ENCODE measurements at places on chromosomes 7 and 10.
A peak's percentile ranks its signal among the peaks of the same experiment; 100 is the strongest.

DNA sequence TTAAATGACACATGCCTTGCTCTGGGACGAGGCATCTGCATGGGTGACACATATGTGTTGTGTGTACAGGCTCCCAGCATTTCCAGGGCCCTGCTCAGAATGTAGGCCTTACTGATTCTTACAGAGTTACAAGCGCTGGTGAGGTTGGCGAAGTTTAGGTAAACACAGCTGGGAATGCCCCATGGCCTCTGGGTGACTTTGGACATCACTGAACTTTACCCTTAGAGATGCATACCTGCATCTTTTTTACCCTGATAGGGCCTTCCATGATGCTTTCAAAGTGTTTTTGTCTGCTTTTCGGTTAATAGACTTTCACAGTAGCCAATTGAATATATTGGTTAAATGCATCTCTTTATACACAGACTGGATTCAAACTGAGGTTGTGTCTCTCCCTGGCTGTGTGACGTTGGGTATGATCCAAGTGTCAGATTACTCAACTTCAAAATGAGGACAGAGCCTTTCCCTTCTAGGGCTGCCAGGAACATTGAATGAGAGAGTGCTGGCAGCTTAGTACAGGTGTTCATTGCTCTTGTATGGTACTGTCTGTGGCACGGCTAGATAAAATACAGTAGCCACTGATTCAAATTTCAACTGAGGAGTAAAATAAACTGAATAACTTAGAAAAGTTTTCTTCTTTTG is 29.5 kb downstream of the EGFR start:
- DNase-seq, result no peak

DNA sequence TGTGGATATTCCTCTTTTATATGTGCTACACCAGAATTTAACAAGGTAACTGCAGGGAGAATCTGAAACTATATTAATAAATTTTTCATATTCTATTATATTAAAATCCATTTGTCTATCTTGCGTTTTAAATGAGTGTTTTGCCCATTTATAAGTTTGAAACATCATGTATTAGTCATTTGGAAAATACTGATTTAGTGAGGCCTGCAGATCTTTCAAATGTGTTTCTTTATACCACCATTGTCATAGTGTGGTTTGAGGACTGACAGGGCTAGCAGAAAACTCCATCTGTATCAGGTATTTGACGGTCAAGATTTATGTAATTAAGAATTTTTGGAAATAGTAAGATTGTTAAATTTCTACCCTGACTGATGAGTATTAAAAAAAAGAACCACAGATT is 29.3 kb downstream of the MAPK8 start:
- no peak for DNase-seq

GRCh38 chr10:75978213-75978612 is 546.8 kb downstream of the LRMDA start:
- DNase-seq, result no peak

DNA sequence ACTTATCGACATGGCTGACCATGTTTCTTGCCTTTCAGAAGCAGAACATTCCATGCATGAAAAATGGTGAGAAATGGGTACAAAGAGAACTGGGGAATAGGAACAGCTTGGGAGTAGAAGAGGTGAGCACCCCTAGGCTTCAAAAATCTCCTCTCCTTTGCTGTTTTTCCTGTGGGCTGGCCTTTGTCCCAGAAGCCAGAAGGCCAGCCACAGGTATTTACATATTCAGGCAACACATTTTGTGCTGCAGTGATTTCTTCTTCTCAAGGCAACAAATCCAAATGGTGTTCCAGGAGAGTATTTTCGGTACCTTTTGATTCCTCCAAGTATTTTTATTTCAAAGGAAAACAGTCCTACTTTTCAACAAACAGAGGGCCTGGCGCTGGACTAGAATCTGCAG is 31.1 kb downstream of the ADARB2 start:
- no peak for DNase-seq

DNA sequence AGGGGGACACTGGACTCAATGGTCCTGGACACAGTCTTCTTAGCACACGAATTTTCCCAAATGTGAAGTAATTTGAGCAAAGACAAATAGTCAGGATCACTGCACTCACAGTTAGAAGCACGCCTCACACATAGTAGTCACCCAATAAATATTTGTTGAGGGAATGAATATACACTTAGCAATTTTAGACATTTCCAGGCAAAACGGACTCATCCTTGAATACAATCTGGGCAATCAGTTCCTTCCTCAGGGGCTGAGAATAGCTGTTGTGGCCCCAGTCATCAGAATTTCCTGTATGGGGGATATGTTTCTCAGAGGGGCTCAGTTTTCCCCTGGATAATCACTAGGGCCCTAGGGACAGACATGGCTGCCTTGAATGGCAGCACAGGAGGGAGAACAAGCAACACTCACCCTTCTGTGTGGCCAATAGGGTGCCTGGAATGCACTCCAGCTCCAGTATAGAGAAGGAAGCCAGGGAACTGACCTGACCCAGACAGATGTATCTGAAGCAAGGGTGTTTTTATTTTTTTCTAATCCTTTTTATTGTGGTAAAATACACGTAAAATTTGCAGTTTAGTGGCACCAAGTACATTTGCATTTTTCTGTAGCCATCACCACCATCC is 282.7 kb upstream of the ZNF32 start:
- no peak for DNase-seq

- DNase-seq, result no peak
Observed at GRCh38 chr7:55641811-55642210, 69.5 kb upstream of the VOPP1 start.

DNA sequence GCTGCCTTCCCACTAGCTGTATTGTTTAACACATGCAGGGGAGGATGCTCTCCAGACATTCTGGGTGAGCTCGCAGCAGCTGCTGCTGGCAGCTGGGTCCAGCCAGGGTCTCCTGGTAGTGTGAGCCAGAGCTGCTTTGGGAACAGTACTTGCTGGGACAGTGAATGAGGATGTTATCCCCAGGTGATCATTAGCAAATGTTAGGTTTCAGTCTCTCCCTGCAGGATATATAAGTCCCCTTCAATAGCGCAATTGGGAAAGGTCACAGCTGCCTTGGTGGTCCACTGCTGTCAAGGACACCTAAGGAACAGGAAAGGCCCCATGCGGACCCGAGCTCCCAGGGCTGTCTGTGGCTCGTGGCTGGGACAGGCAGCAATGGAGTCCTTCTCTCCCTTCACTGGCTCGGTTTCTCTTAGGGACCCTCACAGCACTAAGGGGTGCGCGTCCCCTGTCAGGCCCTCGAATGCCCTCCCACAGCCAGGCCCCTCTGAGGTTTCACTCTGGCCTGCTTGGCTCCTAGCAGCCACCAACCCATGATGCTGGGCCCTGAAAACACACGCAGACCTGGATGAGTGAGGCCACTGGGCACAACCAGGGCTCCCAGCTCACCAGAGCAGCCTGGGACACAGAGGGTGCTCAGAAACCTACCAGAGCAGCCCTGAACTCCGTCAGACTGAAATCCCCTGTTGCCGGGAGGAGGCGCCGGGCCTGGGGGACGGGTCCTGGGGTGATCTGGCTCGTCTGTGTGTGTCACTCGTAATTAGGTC is 173.0 kb upstream of the LANCL2 start:
- no peak for DNase-seq

GRCh38 chr7:111960984-111961383 is 245.2 kb downstream of the DOCK4 start:
- no peak for DNase-seq

DNA sequence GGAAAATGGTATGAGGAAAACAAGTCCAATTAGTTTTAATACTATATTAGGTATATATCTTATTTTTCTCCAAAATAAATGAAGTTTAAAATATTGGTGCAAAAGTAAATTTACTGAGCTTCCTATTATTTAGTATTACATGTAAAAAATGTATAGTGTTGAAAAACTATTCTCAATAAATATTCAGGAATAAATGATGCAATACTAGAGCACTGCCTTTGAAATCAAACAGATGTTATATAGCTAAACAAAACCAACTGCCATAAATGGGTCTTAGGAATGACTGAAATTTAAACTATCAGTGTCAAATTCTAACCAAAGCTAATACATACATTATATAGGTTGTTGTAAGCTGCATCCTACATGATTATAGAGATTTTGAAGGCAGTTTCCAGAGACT is 1434.0 kb upstream of the LRRTM3 start:
- no peak for DNase-seq

DNA sequence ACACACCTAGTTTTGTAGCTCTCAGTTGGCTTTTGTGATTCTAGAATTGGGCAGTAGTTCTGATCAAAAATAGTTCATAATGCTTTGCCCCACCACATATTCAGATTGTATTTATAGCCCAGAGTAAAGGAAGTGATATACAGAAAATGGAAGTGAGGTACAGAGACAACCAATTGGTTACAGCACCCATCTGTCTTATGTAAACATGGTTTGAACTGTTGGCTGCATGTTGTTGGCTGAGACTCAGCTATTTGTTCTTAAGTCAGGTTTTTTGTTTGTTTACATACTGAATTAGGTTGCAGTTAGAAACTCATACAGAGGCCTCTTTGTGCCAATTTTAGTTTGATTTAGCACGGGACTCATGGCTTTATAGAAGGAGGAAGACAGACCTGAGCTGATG is 158.9 kb upstream of the GPR26 start:
- DNase-seq, result no peak

GRCh38 chr7:93374345-93374940 is 142.3 kb downstream of the VPS50 start:
- no peak for DNase-seq

DNA sequence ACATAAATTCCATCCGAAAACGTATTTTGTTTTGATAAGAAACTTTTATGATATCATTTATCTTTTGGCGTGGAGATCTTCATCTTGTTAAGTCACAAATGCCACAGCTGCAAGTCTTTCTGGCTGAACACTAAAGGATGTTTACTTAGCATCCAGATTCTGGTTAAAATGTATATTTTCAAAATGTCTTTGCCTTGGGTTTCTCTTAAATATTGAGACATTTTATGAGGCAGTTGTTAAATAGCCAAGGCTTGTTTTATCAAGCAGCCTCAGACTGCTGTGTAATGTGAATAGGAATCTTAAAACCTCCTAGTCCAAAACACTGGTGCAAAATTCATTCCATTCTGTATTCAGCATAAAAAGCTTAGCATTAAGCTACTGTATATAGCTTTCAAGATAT is 136.3 kb upstream of the FZD1 start:
- DNase-seq, result no peak

DNA sequence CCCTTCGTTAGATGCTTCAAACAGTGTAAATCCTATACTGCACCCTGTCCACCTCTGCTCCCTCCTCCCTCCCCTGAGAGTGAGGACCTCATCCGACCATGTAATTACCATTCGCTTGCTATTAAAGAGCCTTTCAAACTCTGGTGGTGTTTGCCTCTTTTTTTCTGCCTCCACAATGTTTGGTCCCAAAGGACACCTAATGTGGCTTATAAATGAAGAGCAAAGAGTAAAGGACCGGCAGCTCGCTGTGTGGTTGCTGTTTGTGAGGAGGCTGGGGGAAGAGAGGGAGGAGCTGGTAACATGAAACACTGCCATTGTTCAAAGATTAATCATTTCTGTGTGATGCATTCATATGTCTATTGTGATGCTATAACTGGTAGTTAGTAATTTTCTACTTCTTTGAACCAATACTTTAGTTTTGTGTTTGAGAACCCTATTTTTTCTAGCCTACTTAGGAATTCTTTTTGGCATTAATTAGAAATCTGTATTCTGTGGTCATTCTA is 27.9 kb downstream of the MTURN start:
- DNase-seq, result no peak

- DNase-seq, result no peak
Observed at GRCh38 chr7:149772241-149772955, 990 bp downstream of the ZNF467 start.

- no peak for DNase-seq
Observed at GRCh38 chr7:16660702-16661464, 14.9 kb downstream of the BZW2 start.

GRCh38 chr7:35353481-35353880 is 99.6 kb upstream of the TBX20 start:
- no peak for DNase-seq

GRCh38 chr7:142583446-142583845 is 165.8 kb upstream of the PRSS1 start:
- DNase-seq, result peak; percentile 28

GRCh38 chr10:52523696-52524095 is 209.6 kb downstream of the DKK1 start:
- no peak for DNase-seq

- DNase-seq, result no peak
Observed at GRCh38 chr7:45969940-45970339, 48.9 kb upstream of the IGFBP3 start.

DNA sequence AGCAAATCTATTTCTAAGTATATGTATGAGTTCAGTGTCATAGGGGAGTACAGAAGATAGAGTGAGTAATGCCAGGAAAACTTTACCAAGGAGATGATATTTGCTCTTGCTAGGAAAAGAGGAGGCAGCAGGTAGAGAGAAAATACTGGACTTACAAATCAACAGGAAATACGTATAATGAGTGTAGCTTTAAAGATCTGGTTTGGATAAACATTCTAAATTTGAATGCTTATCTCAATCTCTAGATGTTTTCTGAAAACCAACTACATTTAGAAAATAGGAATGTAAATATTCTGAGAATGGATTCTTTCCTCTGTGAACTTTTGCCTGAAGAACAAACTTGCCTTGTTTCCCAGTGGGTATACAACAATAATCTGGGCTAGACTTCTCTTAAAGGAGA is 46.9 kb upstream of the GNAI1 start:
- DNase-seq, result no peak

- DNase-seq, result no peak
Observed at GRCh38 chr10:19689231-19689630, 127.0 kb upstream of the PLXDC2 start.
